ENCODE measurements at places on chromosomes 7 and 10.

- peak; percentile 74 for DNase-seq
Measured at GRCh38 chr10:84076047-84076388, 63.3 kb upstream of the GHITM start.

GRCh38 chr10:49803988-49804387 is 41.9 kb upstream of the OGDHL start:
- no peak for DNase-seq

GRCh38 chr7:22921386-22922086 is 92.4 kb downstream of the HYCC1 start:
- DNase-seq, result no peak

DNA sequence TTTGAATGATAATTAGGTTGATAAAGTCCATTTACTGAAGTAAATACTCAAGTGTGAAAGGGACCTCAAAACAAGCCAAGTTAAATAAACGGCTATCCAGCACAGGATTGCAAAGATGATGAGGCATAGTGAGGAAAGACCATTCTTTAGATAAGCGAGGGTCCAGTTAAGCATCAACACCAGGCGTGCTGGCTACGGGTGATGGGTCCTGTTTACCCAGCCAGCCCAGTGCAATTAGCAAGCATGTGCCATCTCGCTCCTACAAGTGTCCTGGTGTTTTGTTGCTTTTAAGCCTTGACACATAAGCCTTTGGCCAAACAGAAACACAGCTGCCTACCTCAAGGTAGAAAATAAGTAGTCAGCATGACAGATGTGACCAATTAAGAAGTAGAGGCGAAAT is 7.1 kb downstream of the NEBL start:
- DNase-seq, result no peak

DNA sequence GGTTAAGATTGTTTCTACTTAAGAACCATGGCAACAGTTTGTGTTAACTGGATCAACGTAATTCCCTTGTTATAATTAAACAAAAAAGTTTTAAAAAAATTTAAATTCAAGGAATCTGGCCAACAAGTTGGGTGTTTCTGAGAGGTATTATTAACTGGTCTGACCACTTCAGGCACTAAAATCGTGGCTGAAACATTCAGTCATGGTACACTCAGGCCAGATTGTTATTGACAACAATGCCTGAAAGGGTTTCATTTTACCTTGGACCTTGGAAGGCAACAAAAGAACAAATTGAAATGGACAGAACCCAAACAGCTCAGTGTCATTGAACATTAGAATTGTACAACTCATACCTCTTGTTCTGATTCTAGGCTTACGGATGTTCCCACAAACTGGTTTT is 103.3 kb upstream of the ARMC3 start:
- peak; percentile 56 for DNase-seq

DNA sequence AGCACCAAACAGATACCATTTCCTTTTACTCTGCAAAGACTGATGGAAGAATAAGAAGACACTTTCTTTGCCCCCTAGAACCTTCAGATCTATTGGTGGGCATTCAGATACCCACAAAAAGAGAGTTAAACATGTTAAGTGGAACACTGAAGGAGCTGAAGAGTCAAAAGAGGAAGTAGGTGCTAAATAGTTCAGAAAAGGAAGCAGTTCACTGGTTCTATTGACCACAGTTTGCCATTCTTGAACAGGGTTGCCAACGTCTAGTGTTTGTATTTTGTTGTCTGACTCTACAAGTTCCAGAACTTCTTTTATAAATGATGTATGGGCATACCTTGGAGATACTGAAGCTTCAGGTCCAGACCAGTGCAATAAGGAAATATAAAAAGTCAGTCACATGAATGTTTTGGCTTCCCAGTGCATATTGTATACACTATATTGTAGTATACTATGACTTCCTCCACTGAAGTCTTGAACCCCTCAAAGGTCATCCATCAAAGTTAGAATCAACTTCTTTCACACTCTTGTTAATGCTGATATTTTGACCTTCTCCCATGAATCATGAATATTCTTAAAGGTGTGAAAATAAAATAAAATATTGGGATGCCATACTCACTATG is 47.5 kb upstream of the AGR3 start:
- no peak for DNase-seq

GRCh38 chr10:94005050-94005449 is 11.3 kb downstream of the PLCE1 start:
- DNase-seq, result peak; percentile 65

GRCh38 chr7:139749545-139749944 is 28.3 kb downstream of the HIPK2 start:
- no peak for DNase-seq

GRCh38 chr10:129046065-129046681 is 420.9 kb upstream of the MGMT start:
- DNase-seq, result peak; percentile 57

- no peak for DNase-seq
Measured at GRCh38 chr10:113683300-113683699, 3.6 kb downstream of the CASP7 start.

GRCh38 chr10:11936389-11937152 is 106.0 kb downstream of the UPF2 start:
- no peak for DNase-seq

DNA sequence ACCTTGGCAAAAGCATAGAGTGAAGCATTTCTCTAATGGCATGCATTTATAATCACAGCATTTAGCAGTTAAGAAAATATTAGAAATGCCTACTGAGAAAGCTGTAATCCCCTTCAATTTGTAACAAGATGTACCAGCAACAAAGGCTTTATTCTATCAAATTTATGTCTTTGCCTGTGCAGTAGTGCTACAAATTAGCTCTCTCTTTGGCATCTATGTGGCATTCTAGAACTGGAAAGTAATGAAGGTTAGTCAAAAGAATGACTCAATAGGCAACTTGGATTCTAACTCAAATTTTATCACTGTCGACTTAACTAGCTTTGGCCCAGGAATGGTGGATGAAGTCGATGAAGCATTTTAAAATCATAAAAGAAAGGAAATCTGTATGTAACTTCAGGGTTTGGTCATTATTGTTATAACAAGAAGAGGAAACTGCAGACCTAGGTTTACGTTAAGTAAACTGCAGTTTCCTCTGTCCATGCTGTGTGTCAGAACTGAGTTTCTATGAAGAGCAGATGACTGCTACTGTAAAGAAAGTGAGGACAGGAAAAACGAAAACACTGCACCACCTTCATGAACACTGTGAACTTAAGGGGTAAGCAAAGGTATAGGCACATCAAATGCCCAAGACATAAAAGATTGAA is 140.0 kb downstream of the RAPGEF5 start:
- no peak for DNase-seq

- no peak for DNase-seq
Measured at GRCh38 chr7:134196439-134196838, 69.3 kb downstream of the LRGUK start.

DNA sequence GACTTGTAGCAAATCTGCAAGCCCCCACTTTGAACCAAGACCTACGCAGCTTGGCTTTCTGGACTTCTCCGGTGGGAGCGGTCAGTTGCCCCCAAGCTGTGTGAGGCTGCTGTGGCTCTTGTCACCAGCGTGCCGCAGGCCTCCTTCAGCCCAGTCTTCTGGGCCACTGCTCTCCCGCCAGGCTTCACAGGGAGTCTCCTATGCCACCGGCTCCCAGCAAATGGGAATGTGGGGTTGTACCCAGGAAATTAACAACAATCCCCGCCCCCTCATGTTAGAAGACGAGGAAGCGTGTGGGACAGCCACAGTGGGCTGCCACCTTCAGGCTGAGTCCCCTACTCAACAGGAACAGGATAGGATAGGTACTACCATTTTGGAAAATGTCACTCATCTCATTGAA is 4.2 kb downstream of the WDR86 start:
- DNase-seq, result no peak

DNA sequence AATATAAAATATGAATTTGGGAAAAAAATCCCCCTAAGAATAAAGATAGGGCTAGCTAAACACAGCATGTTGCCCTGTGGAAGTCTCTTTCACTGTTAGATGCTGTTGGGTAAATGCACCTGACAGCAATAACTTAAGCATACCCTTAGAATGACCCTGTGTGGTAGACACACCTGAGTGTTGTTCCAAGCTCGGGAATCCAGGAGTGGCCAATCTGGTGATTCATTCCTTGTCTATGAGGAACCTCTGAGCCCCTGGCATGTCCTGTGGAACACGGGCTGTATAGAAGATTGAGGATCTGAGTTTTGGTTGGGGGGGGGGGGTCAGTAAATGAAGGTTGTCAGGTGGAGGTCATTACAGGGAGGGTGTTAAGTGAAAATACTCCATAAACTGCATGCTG is 730.0 kb upstream of the IGFBP3 start:
- peak; percentile 88 for DNase-seq

DNA sequence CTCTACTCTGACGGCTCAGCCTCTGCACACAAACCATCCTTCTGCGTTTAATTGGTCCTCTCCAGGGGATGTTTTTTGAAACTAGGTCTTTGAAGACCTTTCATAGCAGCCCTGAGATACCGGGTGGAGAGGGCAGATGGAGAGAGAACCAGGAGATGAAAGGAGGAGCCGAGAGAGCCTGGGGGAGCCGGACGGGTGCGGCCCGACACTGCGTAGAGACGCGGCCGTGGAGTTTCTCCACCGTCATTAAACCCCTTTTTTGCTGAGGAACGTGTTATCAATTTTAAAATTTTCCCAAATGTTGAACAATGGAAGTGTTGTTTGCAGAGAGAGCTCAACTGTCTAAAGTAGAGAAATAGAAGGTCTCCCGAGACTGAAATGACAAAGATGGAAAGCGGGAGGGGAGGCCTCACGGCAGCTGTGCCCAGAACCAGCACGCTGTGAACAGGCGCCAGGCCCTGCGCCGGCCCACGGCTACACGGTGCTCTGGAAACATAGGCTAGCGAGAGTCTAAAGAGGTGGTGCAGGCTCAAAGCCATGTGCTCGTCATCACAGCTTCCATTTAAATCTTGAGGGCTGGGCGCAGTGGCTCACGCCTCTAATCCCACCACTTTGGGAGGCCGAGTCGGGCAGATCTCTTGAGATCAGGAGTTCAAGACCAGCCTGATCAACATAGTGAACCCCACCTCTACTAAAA is 307.0 kb downstream of the PTPRN2 start:
- no peak for DNase-seq

DNA sequence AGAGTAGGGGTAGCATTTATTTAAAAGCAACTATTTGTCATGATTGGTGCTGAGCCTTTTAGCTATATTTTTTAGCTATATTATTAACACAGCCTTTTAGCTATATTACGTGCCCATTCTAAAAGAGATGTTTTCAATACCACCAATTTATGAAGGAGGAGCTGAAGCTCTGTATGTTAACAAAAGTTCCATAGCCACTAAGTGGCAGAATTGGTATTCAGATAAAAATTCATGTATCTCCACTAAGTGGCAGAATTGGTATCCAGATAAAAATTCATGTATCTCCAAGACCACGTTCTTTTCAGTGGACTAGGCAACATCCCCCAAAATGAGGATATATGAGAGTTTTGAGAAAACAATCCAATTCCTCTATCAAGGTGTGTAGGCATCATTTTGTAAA is 268.6 kb downstream of the HGF start:
- peak; percentile 54 for DNase-seq

DNA sequence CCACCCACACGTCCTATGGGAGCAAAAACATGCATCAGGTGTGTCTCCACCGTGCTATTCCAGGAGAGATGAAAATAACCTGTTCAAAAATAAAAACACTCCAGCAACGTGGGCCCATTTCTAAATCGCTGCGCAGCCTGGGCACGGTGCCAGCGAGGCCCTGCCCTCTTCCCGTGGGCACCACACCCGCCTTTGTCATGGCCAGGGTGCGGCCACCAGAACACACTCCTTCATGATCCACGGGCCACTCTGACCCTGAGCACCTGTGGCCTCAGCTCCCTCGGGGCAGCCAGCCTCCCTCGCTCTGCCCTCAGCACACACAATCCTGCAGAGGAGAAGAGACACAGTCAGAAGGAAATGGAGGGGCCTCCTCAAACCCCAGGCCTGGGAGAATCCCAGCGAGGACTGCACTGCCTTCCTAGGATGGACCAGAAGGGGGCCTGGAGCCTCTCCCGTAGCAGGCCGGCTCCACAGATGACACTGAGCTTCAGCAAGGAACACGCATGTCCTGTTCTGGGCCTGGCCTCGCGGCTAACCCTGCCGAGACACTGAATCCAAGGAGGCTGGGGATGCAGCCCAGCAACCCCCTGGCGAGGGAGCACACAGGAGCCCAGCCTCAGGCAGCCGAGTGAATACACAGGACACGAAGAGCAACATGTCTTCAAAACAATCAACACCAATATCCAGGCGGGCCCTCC is 169.0 kb downstream of the MAD1L1 start:
- DNase-seq, result no peak

DNA sequence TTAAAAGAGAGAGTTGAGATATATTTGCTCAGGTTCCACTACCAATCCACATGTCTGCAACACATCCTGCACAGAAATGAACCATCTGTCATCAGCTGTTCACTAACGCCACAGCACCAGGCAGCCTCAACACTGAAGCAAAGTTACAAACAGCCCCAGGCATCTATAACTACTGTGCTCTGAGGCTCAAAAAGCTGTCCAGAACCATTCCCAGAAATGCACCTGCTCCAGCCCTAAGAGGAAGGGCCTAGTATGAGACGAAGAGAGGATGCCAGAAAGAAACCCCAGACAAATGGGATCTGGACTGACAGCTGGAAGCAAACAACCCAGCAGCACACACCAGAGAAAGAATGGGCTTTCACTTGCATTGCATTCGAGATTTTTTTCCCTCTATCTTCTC is 159.3 kb downstream of the ELMO1 start:
- no peak for DNase-seq

GRCh38 chr10:79329529-79329928 is 17.7 kb upstream of the PPIF start:
- DNase-seq, result peak; percentile 58

DNA sequence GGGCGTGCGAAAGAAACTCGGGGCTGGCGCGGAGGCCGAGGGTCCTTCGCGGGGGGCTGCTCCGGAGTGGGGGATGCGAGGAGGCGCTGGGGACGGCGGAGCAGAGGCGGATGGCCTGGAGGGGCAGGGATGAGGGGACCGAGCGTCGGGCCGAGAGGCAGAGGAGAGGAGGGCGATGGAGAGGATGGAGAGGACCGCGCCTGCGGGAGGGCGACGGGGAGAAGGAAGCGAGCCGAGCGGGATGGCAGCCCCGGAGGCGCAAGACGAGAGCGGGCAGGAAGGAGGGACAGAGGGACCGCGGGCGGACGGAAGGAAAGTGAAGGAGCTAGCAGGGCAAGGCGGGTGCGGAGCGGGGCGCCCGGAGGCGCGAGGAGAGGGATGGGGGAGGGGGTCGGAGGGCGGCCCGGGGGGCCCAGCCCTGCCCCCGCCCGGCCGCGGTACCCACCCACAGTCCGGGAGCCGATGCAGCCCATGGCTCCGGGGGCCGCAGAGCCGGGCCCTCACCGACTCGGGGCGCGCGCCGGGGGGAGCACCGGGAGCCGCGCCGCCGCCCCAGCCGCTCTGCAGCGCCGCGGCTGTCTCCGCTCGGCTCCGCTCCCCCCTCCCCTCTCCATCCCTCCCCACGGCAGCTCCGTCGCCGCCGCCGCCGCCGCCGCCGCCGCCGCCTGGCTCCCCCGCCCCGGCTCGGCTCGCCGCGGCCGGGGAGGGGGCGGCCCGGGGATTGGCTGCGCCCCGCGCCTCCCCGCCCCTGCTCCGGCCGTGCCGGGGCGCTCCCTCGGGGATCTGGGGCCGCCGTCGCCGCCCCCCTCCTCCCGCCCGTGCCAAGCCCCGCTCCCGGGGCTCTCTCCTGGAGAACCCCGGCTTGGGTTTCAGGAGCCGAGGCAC is at the start of gene FAM131B:
Gene FAM131B, minus strand, starts transcription at position 583 of the 885 bp plus-strand sequence. Its CDS starts 110 bp downstream, at position 473.
- no peak for DNase-seq

All from renal cortical epithelial cell (primary cell).